ENCODE measurements at places on chromosomes 11 and 22.

GRCh38 chr11:88421530-88421929, 84.0 kb upstream of the CTSC start:
- DNase-seq: no peak

GRCh38 chr11:19599681-19600080, 113.0 kb upstream of the NAV2 start:
- DNase-seq: no peak

DNA sequence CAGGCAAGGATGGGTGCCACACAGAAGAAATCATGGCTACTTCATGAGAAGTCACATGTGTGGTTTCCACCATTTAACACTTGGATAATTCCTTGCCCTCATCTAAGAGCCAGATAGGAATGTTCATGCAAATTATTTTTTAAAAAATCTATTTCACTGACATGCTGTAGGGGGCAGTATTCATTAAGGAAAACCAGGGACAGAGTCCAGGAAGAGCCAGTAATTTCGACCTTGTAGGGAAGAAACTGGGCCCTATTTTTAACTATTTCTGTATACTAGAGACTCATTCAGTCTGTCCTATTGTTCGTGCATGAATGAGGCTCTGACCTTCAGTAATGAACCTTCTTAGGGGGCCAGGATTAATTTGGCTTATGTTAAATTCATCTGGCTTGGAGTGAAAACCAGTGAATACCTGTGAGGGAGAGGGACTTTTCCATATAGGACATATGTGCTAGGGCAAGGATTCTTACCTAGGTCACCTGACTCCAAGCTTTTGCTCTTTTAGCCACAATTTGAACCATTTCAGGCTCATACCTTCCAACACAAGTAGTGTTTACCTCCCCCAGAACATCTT, 192.7 kb downstream of the NAV2 start:
- DNase-seq: no peak

DNA sequence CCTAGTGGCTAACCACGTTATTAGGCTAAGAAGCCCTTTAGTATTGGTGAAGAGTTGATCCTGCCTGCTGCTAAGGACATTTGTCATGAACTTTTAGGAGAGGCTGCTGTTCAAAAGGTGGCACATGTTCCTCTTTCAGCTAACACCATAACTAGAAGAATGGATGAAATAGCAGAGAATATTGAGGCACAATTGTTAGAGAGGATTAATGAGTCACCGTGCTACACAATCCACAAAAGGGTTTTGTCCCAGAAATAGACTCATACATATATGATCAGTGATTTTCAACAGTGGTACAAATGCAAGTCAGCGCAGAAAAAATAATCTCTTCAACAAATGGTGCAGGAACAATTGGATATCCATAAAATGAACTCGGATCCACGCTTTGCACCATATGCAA, 7.0 kb upstream of the MSANTD2 start:
- DNase-seq: no peak

Data from omental fat pad (tissue), 4 donors.